ENCODE measurements at places on chromosomes 5 and 9.

- DNase-seq, result no peak
Observed at GRCh38 chr9:2000314-2000713, 14.8 kb upstream of the SMARCA2 start.

GRCh38 chr5:93055561-93055960, 525.5 kb downstream of the NR2F1-AS1 start:
- no peak for DNase-seq

- no peak for DNase-seq
Observed at GRCh38 chr5:26492906-26493459, 545.4 kb downstream of the CDH9 start.

DNA sequence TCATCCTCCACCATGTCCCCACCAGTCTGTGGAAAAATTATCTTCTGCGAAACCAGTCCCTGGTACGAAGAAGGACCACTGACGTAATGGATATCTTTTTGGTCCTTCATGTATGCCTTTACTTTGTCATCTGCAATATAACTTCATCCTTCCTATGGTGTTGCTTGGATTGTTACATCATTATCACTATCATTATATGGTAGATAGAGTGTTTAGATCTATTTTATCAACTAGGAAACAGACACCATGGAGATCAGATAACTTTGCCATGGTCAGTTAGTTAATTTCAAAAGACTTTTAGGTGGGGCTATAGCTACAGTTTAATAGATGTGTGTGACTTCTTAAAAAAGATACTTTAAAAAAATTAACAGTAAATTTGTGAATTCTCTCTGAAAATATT, 23.8 kb upstream of the CAMLG start:
- DNase-seq, result no peak

DNA sequence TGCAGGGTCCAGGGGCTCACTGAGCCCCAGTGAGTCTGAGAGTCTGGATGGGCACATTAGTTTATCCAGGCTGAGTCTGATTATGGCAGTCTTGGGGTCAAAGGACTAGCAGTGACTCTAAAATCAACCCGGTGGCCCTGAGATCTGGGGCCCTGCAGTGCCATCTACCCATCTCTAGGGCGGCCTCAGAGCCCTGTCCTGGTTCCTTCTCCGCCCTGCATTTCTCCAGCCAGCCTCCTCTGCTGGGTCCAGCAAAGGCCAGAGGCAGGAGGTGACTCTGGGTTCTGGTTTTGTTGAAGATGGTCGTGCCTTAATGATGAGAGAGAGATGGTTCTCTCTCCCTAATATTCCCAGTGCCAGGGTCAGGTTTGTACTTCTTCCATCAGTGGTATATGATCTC, 15.0 kb downstream of the DCANP1 start:
- no peak for DNase-seq

DNA sequence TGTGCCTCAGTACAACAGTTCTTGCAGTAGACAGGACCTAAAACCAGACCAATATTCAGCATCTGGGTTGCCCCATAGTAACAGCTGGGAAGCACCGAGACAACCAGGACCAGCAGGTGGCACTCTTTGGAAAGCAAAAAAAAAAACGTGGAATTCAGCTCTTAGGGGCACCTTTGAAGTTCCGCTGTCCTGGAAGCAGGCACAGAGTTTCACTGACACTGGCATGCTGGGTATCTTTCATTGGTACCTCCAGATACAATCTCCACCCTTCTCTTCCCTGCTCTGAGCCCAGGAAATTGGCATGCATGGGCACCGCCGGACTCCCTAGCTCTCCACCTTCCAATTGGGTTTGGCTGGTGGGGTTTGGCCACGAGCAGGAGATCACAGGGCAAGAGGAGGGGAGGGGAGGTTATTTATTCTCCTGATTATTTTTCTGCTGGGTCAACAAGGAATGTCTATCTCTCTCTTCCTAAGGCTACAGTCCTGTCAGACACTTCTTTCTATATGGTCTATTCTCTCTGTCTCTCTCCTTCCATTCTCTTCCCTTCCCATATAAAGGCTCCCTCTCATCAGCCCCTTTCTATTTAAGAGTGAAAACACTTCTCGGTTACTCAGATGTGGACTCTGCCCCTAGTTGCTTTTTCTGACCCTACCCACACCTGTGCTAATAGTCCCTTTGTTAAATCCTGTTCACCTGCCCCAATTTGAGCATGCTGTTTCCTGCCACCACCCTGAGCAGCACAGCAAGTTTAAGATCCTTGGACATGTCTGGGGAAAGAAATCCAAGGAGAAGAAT, 1.9 kb upstream of the IDNK start:
- peak; percentile 53 for DNase-seq

- no peak for DNase-seq
Observed at GRCh38 chr9:93223260-93224180, 39.6 kb downstream of the WNK2 start.

DNA sequence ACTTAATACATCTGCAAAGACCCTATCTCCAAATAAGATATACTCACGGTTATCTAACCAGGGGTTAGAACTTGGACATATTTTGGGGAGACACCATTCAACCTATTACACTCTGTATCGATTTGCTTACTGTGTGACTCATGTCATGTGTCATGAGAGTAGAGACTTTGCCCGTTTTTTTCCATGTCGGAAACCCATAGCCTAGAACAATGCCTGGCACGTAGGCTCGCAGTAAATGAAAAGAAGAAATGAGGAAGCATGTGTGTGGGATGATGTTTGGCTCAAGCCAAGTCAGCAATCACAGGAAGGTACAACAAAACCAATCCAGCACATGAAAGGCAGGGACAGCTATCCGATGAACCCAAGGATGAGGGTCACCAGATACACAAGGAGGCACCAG, 94.6 kb upstream of the DNAH5 start:
- DNase-seq, result no peak

DNA sequence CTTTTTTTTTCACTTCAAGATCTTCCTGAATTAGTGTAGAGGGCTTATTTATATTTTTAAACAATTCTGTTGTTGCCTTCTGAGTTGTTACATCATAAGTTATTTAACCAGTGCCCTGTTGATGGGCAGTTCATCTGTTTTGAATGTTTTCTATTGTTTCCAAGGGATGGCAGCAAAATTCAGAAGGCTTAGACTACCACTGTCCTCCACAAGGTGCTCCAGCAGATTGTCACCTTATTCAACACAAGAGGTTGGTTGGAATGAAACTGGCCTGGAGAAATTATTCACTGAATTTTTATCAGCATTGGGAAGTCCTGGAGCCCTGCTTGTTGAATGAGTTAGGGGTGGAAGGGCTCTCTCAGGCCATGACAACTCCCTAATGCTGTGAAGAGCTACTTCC, 1.3 kb upstream of the KLHL9 start:
- no peak for DNase-seq

- DNase-seq, result no peak
Observed at GRCh38 chr5:150515446-150515845, 7.5 kb downstream of the NDST1 start.

GRCh38 chr9:126613651-126614050, at the start of gene LMX1B:
Gene LMX1B (plus strand): TSS chr9:126613928. CDS start chr9:126614450, 522 bp downstream.
- DNase-seq, result no peak

DNA sequence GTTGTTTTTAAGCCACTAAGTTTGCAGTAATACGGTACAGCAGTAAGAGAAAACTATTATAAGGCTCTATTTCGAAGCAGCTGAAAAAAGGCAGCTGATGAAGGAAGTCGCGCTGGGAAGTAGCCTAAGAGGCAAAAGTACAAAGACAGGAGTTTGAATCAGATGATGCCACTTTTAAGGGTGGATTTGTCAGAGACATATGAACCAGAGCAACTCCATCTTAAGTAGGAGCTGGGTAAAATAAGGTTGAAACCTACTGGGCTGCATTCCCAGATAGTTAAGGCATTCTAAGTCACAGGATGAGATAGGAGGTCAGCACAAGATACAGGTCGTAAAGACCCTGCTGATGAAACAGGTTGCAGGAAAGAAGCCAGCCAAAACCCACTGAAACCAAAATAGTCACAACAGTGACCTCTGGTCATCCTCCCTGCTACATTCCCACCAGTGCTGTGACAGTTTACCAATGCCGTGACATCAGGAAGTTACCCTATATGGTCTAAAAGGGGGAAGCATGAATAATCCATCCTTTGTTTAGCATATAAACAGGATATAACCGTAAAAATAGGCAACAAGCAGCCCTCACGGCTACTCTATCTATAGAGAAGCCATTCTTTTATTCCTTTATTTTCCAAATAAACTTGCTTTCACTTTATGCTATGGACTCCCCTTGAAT, 91.8 kb upstream of the PRSS3 start:
- DNase-seq, result no peak

DNA sequence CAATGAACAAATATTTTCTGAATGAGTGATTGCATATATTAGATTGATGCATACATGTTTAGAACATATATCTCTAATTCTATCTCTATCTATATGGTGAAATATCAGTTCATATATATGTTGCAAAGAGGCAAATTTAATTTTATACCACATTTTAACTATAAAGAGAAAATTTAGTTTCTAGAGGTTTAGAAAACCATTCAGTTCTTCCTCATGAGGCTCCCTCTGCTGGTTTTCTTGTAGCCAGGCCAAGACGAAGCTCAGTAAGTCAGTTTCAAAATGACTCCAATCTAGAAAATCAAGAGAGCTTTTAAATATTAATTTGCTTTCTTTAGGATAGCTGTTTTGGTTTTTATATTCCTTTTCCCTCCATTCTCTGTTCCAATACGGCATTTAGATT, 312.1 kb downstream of the TMEM232 start:
- DNase-seq, result peak; percentile 16

DNA sequence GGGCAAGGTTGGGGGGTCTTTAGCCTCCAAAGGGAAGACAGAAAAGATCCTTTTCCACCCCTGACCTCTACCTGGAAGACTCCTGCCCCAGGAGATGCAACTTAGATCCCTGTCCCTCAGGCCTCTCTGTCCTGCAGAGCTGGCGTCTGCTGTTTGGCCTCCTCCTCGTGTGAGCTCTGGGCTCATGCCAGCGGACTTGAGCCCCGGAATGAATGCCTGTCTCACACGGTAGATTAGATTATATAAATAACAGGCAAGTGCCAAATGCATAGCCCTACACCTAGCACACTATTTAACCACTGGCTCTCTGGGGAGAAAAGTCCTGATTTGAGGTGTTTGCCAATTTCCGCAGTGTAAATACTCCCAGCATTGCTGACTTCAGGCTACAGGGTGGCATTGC, 1.4 kb upstream of the WNK2 start:
- DNase-seq, result no peak
